ENCODE measurements at places on chromosomes 5 and 9.
A peak's percentile ranks its signal among the peaks of the same experiment; 100 is the strongest.

DNA sequence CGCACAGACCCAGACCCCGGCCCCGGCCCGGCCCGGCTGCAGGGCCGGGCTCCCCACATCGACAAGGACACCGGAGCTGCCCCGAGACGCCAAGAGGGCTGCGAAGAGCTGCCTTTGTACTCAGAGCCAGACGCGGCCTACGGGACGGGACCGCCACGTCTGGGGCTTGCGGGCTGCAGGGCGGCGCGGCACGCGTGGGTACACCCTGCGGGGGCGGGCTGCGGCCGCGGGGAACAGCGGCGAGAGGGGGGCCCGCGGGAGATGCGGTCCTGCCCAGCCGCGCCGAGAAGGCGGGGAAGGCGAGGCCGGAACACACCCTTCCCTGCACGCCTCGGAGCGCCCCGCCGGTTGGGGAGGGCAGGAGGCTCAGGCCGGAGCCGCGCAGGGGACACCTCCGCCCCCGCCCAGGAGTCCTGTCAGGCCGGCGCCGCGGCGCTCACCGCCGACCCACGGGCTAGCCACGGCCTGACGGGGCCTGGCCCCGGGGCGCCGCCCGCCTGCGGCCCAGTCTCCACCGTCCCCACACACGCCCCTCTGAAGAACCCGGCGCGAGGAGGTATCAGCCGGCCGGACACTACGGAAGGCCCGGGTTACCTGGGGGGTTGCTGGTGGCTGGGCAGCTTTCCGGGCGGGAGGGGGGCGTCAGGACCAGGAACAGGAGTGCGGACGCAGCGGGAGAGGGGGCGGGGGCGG lies 478 bp downstream of the RAB14 start:
- DNase-seq = no peak

DNA sequence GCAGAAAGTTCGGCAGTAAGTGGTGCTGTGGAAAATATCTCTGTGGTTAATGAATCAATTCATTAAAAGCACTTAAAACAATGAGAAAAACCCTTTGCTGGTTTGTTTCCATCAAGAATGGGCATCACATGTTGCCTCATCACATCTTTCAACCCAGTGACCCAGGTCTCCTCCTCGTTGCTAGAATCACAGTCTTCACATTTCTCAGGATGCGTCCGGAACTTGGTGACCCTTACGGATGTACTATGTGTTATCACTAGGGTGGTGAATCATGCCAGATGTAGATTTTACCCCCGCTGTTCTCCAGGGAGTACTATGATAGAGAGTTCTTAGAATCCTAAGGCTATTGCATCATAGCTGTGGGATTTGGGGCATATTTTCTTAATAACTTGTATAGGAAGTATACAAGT lies 217.9 kb upstream of the KLF4 start:
- DNase-seq = no peak

DNA sequence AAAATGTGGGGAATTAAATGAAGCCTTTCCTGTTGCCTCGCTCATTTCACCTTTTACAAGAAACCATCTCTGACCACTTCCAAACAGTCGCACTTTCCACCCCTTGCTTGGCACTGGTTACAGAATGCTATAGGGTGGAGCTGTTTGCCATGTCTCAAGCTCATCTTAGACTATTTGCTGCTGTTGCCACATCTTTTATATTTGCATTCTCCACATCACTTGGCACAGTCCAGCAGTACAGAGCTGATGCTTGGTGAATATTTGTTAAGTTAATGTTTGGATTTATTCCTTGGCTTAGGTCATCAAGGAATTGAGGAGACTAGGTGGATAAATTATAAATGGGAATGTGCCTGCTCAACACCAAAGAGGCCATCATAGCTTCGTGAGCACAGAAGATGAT lies 53.2 kb downstream of the GNA14 start:
- DNase-seq = no peak

DNA sequence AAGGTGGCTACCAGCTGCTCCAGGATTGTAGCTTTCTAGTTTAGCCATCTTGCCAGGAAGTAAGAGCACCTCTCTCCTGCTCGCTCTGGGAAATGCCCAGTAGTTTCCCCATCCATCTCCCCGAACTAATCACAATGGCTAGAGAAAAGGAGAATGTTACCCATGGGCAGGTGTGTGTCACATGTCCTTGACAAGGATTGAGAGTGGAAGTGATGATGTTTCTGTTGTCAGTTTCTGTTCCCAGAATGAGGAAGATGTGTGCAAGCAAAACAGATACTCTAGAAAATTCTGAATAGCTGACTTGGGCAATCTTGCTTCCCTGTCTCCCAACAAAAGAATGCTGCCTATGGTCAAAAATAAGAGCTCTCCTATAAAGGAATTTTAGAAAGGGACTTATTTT lies 429.5 kb downstream of the EBF1 start:
- DNase-seq = no peak

- no peak for DNase-seq
Observed at GRCh38 chr9:129929496-129930125, 94.4 kb downstream of the USP20 start.

DNA sequence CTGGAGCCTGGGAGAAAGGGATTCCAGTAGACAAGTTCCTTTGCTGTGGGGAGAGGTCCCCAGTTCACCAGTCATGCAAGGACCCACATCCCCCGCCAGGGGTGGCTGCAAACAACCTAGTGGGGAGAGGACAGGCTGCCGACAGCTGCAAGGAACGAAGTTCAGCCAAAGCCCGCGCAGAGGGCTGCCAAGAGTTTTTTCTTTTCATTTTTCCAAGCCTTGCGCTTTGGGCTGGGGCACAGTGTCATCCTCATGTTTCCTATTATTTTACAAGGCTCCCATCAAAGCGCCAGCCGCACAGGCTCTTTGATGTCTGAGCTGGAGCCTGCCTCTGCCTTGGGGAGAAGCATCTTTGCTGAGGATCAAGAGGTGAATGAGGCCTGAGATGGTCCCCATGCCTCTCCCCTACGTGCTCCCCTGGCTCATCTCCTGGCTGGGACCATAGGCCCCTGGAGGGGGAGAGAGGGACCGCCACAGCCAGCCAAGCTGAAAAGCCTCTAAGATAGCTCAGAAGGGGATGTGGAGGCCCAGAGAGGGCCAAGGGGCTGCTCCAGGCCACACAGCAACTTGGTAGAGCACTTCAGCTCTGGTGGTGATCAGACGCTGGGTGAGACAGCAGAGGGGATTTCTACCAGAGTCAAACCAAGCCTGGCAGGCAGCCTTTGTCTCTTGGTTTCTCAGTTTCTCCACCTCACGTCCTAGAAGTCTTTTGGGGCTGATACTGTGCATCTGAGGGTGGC lies 50.4 kb upstream of the SYNPO start:
- peak; percentile 62 for DNase-seq

GRCh38 chr9:92720807-92721535 lies 43.7 kb downstream of the BICD2 start:
- DNase-seq = no peak

DNA sequence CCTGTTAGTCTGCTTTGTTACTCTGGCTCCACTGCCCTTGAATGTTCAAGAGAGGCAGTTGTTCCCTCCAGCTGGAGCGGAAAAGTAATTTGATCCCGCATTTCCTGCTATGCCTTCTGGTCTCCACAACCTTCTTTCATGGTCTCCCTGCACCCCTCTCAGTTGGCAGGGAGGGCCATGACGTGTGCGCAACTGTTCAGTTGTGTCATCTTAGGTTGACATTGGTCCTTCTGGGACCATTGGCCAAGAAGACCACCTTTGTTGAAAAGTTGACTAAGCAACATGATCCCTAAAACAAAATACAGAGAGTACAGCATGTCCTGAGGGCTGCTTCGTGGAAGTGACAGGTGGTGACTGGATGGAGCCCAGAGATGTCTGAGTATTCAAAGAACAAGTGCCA lies 192.5 kb upstream of the TUT7 start:
- DNase-seq = no peak

- DNase-seq = no peak
Observed at GRCh38 chr9:78188594-78188993, 47.3 kb upstream of the CEP78 start.

GRCh38 chr5:102651466-102651865 lies 103.6 kb upstream of the PAM start:
- DNase-seq = no peak

- no peak for DNase-seq
Observed at GRCh38 chr5:143448518-143448917, 45.0 kb upstream of the NR3C1 start.

DNA sequence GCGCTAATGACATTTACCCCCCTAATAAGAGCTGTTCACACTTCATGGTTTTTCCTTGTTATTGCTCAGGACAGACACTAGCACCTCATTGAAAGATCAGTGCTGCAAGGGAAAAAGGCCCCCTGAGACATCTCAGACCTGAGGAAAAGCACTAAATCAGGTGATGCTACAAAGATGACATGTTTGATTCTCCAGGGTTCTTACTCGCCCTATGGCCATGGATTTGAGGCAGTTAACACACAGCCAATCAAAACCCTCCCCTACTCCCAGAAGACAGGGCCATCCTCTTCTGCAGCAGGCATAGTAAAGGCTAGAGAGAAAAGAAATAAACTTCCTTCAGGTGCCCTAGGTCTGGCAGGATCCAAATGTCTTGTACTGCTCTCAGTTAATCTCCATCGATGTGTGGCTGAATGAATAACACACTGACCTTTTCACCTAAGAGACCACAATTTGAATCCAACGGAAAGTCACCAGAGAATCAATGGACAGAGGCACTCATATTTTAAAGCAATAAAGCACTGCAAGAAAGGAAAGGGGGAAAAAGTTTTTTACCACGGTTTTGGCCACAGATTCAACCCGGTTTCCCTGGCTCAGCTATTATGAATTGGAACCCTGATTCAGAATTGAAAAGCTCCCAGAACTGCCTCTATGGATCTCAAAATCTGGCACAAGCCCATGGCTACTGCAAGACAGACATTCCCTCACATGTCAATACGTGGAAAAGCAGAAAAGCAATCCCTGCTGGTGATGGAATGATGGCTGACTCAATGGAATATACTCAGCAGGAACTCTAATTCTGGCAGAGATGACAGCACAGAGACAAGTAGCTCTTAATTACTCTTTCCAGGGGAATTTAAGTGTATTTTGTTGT lies 329.5 kb downstream of the BNC2 start:
- no peak for DNase-seq

DNA sequence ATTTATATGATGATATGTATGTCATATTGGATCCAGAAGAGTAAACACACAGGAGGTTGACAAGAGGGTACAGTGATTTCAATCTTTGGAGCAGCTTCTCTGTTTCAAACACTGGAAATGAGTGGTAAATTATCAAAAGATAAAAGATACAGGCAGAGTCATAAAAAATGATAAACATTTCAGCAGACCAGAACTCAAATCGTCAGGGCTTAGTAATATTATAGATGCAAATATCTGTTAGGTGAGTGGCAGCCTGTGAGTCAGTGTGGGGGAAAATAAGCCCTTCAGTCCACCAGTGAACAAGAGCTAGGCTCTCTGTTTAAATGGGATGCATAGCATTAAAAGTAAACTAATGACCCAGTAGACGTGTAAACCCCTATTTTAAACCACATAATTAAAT lies 1378.1 kb downstream of the EFNA5 start:
- DNase-seq = no peak

GRCh38 chr5:135053989-135054388 lies 20.0 kb upstream of the PITX1 start:
- DNase-seq = no peak

DNA sequence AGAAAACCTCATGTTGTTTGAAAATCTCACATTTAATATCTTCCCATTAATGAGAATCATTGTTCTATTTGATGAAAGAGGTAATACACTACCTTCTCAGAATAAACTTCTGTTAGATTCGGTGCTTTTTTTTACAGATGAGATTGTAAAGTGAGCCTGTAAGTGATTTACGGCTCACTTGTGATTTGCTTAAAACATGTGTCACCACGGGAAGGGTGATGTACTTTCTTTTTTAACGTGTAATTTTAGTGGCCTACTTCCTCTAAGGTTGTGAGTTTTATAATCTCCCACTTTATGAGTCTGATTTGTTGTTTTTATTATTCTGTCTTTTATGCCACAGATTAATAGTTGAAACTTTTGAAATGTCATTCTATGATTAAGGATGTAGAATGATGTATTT lies 15.9 kb downstream of the ANXA1 start:
- DNase-seq = no peak

GRCh38 chr9:95876595-95876994 lies 1.1 kb downstream of the ERCC6L2 start:
- no peak for DNase-seq

DNA sequence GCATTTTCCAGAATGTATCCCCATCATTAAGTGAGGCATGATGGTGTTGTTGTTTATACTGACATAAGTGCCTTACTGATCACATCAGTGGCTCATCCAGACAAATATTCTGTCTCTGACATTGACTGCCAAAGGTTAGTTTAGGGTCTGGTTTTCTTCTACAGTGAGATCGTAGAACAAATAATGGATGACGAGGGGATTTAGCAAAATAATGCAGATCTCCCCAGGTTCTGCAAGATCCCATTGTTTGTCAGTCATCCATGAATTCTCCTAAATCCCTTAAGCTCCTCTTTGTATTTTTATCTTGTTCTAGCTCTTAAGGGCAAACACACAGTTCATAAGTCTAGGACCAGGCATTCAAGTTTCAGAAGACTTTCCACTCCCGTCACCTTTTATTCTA lies 93.1 kb upstream of the DHFR start:
- no peak for DNase-seq

DNA sequence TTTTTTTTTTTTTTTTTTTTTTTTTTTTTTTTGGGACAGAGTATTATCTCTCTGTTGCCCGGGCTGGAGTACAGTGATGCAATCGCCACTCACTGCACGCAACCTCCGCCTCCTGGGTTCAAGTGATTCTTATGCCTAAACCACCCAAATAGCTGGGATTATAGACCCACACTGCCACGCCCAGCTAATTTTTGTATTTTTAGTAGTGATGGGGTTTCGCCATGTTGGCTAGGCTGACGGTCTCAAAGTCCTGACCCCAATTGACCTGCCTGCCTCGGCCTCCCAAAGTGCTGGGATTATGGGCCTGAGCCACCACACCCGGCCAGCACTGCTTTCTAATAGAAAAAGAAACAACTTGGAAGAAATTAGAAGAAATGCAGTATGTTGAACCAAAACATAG lies 39.2 kb downstream of the TTC1 start:
- DNase-seq = peak; percentile 28

DNA sequence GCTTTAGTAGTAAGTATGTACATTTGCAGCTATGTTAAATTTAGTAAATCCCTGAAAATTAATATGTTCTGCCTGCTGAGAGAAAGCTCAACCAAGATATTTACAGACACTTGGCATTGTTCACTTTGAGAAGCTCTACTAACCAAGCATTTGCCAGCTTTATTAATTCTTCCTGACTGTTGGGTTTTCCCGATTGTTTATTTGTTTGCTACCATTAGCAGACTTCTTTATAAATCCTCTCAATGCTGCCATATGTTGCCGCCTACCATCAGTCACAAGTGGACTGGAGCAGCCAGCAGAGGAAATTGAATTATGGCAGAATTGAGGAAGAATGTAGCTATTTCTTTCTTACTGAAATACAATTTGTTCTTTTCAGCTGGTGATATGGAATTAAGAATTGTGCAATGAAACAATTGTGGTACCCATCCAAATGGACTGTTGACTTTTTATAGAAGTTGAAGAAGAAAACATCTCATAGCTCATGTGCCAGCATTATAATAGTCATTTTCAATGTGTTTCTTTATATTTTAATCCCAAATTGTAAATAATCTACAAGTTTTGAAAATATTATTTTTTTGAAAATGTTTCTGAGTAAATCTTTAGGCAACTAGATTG lies 588.7 kb upstream of the CDH6 start:
- no peak for DNase-seq

- DNase-seq = no peak
Observed at GRCh38 chr9:129720865-129721545, 31.8 kb downstream of the PTGES start.

- peak; percentile 69 for DNase-seq
Observed at GRCh38 chr5:175729829-175730277, 72.0 kb downstream of the HRH2 start.

All from tibial nerve (tissue), 4 donors.